ENCODE measurements at places on chromosomes 2 and 18.
A peak's percentile ranks its signal among the peaks of the same experiment; 100 is the strongest.

DNA sequence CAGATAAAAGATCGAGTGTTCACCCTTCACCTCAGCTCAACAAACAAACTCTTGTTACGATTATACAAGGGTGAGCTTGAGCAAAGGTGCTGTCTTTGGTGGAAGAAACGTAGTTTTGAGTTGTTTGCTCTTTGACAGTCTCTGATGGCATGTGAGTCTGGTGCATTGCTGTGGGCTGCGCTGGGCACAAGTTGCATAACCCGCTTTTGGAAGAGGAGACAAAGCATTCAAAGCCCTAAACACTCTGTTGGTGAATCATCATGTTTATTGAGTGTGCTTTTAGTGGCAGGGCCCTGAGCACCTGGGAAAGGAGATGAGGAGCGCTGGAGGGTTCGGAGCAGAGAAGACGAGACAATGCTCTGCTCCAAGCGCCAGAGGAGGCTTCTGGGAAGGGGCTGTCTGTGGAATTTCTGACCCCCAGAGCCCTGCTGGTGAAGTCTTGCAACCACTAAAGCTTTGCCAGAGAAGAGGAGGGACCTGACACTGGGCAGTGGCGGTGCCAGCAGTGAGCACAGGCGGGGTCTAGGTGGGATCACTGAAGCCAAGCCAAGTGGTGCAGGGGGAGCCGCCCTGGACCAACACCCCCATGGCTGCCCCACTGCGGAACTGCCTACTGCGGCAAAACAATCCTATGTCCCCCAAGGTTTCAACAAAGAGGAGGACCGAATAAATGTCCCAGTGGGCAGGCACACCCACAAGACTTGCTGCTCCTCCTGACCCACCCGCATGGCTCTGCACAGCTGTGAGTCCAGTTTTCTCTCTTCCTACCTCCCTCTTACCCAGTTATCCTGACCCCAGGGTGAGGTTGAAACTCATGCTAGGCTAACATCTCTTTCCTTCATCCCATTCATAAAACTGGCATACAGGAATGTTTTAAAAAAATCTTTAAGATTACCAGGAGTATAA, 64.0 kb downstream of the TNFRSF11A start:
- DNase-seq, result no peak

DNA sequence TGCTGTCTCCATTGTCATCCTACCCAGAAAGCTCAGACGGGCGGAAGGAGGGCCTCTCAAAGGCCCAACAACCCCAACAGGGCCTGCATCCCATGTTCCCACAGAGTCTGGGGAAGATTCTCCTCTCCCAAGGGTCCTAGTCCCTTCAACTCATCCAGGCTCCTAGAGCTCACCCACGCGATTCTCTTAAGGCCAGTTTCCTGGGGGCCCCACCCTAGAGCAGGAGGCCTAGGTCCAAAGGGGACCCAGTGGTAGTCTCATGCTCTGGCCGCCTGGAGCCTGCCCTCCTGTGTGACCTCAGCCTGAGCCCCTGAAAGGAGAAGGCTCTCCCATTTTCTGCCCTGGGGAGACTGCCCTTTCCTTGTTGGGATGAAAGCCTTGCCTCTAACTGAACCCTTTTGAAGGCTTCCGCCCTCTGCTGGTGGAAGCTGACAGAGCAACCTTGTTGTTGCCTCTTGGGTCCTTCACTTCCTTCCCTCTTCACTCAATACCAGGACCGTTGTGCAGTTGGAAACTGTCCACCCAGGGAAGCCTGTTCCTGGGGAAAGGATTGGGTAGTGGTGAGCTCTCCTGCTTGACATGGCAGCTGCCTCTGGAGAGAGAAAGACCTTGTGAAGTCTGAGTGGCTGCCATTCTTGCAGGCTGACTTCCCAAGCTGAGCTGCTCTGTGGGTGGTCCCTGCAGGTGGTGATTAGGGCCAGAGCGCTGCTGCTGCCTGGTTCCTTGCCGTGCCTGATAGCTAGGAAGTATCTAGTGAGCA, 86.0 kb upstream of the ALPP start:
- DNase-seq, result peak; percentile 26

DNA sequence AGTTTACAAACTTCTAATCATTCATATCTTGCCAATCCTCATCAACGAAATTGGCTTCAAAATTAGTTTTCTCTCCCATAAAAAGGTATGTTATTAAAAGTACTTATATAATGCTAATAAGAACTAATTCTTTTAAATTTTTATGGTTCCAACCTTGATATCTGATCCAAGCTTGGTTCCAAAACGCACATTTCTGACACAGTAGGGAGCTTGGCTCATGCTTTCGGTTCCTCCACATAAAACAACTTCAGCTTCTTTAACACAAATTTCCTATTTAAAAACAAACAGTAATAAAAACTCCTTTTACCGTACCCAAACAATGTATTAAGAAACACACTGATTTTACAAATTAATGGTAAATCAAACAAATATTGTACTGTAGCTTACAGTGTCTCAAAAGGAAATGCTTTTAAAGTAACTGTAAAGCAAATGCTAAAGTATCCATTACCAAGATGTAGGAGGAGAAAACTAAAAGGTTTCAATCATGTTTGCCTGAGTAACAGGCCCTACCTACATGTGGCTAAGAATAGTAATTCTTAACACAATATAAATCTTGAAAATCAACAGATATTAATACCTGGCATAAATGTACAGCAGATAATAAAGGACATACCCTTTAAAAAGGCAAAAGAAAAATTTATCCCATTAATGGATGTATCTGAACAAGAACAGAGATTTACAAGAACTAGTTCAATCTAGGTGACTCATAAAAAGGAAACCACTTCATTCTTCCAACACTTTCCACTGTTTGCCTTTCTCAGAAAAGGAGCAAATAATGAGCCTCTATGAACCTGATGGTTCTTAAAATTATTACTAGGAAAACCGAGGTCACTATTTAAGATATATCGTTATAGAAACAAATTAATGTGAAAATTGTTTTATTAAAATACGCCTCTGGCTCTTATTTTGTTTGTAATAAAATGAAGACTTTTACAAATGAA, 17.5 kb downstream of the ACAA2 start:
- DNase-seq, result no peak

DNA sequence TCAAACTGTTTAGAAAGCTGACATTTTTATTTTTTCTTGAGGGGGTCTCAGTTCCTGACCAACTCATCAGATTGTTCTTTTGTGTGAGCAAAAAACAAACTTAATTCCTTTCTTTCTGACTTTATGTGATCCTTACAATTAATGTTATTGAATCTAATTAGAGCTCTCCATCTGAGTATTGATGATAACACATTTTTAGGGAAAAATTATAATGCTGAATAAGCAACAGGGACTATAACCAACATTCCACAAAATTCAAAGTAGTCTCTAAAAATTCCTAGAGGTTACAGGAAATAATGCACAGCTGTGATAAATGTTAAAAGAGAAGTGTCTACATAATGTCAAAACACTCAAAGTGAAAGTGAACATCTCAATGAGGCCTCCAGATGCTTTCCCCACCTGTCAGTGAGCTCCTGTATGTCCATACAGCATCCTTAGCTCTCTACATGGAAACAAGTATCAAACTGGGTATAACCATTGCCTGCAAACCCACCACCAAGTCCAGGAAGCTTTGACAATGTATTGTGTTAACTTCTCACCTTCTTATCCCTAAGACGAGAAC, 786.0 kb upstream of the SLC39A10 start:
- no peak for DNase-seq

GRCh38 chr2:1759611-1759930, 15.3 kb upstream of the PXDN start:
- no peak for DNase-seq

DNA sequence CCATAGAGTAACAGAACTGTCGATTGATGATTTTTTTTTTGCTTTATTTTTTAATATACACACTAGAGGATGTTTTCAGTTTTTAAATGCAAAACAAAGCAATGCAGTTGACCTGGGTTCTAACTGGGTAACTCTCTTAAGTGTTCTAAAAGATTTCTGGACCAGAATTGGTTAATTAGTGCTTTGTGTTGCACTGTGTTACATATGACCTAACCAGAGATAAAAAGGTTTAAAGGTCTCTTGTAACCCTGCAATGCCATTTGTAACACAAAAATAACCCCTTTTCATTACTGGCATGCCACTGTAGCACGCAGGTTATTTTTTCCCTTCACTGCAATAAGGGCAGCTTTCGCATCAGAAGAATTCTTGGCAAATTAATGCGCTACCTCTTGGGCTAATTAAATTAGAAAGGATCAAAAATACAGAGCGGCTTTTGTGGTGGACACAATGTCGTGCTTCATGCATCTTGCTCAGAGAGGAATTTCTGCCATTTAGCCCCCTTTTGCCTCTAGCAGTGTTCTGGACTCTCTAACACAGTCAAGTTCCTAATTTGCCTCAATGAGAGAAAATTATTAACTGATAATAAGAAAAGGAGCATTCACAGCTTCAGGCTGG, 250.8 kb upstream of the ZEB2 start:
- DNase-seq, result no peak

DNA sequence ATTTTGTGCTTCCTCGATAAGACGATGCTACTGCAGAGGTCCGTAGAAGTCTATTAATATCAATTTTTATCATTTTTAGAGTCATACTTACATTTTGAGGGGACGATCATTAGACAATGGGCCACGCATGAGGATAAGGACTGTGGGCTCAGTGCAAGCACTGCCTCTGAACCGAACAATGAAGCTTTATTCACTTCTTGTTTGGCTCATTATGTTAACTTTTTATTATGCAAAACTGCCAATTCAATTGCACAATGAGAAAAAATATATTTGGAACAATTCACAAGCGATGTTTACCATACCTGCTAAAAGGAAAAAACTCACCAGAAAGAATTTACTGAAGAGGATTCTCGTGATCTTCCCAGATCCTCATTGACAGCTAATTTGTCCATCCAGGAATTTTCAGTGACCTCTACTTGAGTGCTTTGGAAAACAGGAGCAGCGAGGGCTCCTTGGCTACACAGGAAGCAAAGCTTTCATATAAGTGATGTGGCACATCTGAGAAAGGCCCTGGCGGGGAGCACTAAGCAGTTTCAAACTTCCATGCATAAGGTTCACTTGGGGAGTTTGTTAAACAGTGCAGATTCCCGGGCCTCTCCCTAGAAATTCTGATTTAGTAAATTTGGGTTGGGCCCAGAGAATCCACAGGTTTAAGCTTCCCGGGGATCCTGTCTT, 13.3 kb upstream of the CAPN13 start:
- DNase-seq, result no peak

DNA sequence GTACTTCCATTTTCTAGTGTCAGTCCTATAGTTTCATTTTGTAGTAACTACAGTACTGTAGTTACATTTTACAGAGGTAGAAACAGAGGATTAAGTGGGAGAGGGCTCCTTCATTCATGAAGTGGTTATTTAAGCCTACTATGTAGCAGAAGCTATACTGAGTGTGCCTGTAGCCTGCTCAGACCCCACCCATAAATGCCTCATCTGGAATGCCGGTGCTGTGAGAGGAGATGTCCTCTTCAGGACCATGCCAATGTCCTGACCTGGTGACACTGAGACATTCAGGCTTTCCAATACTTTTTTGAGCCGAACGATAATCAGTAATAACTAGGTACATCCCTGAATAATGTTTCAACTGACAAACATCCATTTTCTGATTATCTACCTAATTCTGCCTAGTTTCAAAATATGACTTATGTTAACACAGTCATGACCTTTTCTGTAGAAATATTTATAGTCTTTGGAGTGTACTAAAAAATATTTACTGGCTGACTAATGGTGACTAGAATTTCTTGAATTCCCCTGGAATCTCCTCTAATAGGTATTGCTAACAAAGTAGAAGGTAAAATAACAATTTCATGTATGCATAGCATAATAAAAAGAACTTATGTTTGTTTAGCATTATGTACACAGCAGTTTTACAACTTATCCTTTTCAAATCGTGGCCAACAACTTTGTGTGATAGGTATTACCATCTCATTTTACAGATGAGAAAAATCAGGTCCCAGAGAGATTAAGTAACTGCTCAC, 10.2 kb upstream of the ARHGAP28 start:
- DNase-seq, result no peak

DNA sequence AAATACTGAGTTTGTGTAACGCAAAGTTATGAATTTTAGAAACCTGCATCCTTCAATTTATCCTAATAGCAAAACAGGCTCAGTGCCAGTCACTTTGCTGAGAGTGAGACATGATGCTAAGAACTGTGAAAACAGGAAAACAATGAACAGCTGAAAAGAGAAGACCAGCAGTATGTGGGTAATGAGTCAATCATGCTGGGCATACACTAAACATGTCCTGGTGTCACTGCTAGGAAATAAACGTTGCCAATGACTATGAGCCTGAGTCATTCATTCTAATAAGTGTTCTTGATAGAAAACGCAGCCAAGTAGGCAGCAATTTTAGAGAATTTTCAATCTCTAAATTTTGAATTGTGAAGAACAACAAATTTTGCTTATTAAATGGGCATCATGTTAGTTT, 237.3 kb downstream of the GALR1 start:
- no peak for DNase-seq

GRCh38 chr2:38076152-38076709, 280 bp upstream of the CYP1B1 start:
- peak; percentile 57 for DNase-seq

- no peak for DNase-seq
These were observed 271.9 kb downstream of the DPP10 start for GRCh38 chr2:114714313-114714712.

GRCh38 chr2:23449831-23450331, 64.9 kb downstream of the KLHL29 start:
- DNase-seq, result no peak

- no peak for DNase-seq
These were observed 503.6 kb upstream of the TNP1 start for GRCh38 chr2:217363470-217363869.

GRCh38 chr2:72931280-72931910, 14.1 kb downstream of the EMX1 start:
- DNase-seq, result no peak

DNA sequence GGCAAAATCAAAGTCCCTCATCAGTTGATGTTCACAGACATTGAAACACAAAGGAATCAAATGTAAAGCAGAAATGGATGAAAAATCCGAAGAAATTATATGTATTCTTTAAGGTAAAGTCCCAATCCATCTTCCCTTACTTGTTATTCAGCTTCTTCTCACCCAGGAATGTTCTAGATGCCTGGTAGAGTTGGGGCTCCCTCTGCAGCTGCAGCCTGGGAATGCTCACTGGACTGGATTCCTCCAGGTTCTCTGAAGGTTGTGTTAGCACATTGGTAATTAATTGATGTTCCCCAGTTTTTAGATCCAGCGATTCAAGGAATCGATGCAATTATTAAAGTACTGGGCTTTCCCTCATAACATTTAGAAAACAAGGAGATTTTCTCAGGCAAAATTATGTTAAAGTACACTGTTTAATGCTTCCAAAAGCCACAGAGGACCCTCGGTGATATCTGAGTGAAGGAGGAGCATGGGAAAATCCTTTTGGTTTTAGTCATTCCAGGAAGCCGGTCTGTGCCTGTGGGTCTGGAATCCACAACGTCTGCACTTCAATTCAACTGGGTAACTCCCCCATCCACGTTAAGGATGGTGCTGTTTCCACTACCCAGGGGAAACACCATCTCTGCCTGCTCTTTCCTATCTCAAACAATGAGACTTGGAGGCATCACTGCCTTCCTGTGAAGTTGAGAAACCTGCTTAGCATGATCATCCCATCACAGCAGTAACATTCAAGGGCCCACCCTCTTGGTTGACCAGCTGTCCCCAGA, 22.0 kb downstream of the NTSR2 start:
- no peak for DNase-seq

Data from stimulated activated CD8-positive, alpha-beta memory T cell treated with anti-CD3 and anti-CD28 coated beads, Interleukin-2, amount 100 ng/mL, for 48 hours (primary cell).